GM19239 (cell line): ENCODE measurements at places on chromosomes 4 and X.

GRCh38 chrX:74922922-74923543, 2.2 kb downstream of the NEXMIF start:
- no peak for DNase-seq

- no peak for DNase-seq
These were observed 38.1 kb upstream of the TRPC5 start for GRCh38 chrX:112120721-112121120.

DNA sequence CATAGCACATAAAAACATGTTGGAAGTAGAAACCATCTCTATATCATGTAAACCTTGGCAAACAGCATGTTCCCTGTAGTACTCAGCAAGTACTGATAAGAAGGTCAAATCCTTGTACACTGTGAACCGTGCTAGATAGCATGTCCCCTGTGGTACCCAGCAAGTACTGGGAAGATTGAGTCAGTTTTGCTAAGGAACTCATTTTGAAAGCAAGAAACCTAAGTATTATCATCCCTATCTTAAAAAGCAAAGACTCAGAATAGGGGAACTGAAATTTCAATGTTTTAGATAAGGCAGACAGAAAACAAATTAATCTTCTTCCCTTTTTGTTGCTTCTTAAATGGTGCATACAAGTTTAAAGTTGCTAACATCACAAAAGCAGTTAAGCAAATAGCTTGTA, 180.2 kb downstream of the RBM46 start:
- no peak for DNase-seq

GRCh38 chrX:72080150-72080549, 51.6 kb downstream of the RTL5 start:
- DNase-seq = no peak

- no peak for DNase-seq
These were observed 1537.0 kb downstream of the C4orf33 start for GRCh38 chr4:130632731-130633604.

GRCh38 chr4:114302472-114302871, 296.1 kb upstream of the UGT8 start:
- no peak for DNase-seq

- no peak for DNase-seq
These were observed 11.2 kb upstream of the TFDP3 start for GRCh38 chrX:133229361-133229760.

DNA sequence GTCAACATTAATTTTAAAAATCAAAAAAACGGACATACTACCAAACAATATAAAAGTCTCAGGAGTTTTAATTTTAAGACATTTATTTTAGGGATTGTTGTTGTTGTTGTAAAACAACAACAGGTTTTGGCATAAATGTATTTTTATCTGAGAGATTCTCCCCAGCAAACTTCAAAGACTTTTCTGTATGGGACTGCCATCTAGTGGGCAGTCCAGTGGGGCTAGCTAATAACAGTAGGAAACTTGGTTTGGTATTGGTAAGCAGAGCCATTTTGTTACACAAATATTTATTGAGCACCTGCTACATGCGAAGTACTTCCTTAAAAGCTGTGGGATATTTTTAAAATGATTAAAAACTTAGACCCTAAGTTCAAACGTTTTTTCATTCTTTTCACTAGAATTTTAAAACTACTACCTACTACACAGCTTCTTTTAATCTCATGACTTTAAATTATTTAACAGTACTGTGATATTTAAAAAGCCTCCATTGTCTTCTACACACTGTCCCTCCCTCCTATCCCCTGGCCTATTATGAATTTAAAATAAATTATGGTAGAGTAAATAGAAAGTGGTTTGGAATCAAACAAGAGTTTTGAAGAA, 1028.4 kb upstream of the INTU start:
- DNase-seq = no peak

DNA sequence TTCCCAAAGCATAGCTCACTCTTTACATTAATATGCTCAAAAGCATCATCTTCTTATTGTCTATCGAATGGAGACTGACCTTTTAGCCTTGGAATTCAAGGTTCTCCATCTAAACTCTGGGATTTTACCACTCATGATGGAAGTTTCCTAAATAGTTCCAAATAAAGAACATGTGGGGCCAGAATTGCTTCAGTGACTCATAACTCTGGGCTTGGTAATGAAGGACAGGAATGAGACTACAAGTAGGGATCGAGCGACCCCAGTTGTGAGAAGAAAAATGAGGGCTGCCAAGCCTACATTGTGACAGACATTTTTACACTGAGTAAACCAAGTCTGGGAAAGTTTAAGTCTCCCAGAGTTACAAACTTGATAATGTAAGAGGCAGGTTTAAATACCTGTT, 269.9 kb downstream of the CBLL2 start:
- DNase-seq = no peak

GRCh38 chr4:14650127-14650526, 352.2 kb upstream of the CPEB2 start:
- no peak for DNase-seq

DNA sequence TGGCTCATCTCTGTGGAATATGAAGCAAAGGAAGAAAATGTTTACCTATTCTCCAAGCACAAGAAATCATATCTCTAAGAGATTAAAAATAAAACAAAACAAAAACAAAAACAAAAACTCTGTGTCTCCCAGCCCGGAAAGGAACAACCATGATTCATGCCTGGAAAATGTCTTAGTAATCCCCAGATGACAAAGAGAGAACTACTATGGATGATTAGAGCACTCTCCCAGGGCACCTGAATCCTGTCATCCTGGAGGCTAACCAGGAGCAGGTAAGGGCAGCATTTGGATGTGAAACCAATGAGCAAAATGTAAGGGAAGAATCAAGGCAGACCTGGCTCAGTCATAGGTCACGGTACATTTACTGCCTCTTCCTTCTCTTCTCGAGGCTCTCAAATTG, 1.7 kb upstream of the AKAP4 start:
- DNase-seq = no peak

DNA sequence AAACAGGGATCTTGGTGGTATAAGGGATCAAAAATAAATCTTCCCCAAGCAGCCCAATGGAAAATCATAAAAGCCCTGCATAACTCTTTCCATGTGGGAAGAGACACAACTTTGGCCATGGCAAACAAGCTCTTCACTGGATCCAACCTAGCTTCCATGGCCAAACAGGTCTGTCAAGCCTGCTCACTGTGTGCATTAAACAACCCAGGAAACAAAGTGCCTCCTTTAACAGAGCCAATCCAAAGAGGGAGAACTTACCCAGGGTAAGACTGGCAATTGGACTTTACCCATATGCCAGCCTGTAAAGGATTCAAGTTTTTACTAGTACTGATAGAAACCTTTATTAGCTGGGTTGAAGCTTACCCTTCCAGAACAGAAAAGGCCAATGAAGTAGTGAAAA, 7.6 kb upstream of the HERC5 start:
- no peak for DNase-seq

DNA sequence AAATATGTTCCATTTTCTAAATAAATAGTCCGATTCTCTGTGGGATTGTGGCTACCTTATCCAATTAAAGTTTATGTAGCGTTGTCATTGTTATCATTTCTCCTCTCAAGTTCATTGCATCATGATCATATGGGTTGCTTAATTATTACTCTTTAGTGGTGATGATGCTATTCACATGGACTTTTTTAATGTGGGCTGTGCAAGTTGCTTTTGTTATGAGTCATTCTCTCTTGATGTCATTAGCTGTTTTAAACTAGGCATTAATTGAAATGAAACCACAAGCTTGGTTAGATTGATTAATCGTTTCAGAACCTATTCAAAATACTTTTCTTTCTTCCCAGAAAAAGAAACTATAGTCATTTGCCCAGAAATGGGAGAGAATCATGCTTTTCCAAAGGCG, 38.2 kb downstream of the NHS start:
- DNase-seq = no peak

DNA sequence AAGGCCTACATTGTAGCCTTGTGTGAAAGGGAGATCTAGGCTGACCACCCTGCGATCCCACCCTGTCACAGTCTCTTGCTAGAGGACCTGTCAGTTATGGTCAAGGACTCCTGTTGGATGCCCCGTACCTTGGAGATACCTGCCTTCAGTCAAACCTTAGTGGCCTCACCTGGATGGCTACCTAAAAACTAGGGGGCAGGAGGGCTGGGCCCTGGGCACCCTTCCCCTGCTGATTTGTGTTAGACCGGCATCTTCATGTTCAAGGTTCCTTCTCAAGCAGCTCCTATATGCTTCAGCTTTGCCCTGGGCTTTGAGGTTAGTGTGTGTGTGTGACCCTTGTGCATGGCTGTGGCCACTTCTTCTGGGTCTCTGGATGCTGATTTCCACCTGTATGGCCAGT, 35.3 kb downstream of the CCKAR start:
- DNase-seq = no peak

DNA sequence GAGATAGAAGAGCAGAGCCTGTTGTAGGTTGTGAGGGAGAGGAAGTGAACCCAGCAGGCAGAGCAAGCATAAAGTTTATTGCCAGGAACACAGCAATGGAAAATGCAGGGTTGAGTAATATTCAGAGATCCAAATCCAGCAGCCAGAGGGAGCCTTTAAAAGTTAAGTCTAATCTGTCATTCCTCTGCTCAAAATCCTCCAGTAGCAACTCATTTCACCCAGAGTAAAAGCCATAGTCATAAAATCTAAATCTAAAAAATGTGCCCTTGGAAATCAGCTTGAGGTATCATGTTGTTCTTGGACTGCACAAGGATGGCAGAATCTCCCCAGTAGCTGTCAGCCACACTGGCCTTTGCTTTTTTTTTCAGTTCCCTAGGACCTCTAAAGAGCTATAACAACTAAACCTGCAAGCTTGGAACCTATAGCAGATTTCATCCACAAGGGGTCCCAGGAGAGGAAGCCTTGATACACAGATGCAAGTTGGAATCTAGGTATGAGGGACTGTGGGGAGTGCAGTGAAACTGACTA, 62.9 kb upstream of the FRAS1 start:
- DNase-seq = peak; percentile 1

GRCh38 chr4:5734853-5735252, 23.9 kb downstream of the EVC start:
- no peak for DNase-seq

DNA sequence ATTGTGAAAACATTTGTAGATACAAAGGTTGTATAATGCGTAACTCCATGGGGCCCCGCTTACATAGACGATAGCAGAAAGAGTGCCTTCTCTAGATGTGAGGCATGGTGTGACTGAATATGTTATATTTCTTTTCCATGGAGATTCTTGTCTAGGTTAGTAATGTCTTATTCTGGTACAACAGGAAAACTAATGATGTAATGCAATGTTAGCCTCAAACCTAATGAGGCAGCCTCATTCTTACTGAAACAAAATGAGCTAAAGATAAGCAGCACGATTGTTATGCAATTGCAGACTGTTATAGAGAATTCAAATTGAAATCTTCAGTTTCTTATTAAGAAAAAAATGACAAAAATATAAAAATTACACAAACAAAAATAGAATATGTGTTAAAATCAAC, 171.1 kb upstream of the ANKRD50 start:
- no peak for DNase-seq

GRCh38 chrX:106972896-106973295, 27.1 kb downstream of the MORC4 start:
- no peak for DNase-seq

GRCh38 chr4:58188316-58188715, 1078.1 kb upstream of the IGFBP7 start:
- DNase-seq = no peak

- no peak for DNase-seq
These were observed 58.0 kb downstream of the FGF16 start for GRCh38 chrX:77505227-77505626.

DNA sequence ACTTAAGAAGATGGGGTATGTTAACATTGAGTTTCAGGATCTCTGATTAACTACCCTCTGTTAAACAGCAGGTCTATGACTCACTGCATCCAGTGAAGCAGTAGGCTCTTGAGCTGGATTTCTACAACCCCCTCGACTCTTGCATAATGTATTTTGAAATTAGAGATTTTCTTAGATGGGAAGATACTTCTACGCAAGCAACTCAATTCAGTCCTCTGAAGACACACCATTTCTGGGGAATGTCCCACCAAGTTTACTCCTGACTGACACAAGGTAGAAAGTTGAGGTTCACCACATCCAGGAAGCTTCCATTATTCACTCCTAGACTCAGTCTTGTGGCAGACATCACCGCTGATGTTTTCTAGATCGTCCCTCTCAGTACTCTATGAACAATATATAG, 12.9 kb downstream of the PALLD start:
- no peak for DNase-seq

DNA sequence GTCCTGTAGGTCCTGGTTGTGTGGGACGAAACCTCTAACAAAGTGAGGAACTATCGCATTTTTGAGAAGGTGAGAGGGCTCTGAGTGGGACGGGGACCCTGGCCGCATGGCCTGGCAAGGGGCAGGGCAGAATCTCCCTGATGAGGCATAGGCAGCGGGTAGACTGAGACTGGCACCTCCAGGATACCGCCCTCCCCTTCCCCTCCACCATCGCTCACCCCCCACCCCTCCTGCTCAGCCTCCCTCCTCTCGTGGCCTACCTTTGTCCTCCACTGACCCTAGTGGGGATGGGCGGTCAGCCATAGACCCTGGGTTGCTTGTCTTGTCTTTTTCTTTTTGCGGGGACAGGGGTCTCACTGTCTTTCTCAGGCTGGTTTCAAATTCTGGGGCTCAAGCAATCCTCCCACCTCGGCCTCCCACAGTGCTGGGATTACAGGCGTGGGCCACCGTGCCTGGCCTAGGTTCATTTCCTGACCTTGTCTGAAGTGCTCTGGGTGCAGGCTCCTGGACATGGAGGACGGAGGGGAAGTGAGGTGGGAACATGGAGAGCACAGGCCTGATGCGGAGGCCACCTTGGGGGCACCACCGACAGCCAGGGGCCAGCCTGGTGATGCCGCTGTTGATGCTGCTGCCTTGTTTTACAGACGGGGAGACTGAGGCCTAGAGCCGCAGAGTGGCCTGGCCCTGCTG, 10.5 kb upstream of the ADD1 start:
- DNase-seq = no peak

GRCh38 chr4:68765876-68766275, 49.9 kb upstream of the UGT2B10 start:
- no peak for DNase-seq

- DNase-seq = peak; percentile 1
These were observed 195.6 kb upstream of the TACR3 start for GRCh38 chr4:103915224-103915869.

GRCh38 chr4:2386717-2387116, 31.7 kb downstream of the ZFYVE28 start:
- no peak for DNase-seq

GRCh38 chrX:132467026-132467425, 21.8 kb downstream of the MBNL3 start:
- DNase-seq = no peak

DNA sequence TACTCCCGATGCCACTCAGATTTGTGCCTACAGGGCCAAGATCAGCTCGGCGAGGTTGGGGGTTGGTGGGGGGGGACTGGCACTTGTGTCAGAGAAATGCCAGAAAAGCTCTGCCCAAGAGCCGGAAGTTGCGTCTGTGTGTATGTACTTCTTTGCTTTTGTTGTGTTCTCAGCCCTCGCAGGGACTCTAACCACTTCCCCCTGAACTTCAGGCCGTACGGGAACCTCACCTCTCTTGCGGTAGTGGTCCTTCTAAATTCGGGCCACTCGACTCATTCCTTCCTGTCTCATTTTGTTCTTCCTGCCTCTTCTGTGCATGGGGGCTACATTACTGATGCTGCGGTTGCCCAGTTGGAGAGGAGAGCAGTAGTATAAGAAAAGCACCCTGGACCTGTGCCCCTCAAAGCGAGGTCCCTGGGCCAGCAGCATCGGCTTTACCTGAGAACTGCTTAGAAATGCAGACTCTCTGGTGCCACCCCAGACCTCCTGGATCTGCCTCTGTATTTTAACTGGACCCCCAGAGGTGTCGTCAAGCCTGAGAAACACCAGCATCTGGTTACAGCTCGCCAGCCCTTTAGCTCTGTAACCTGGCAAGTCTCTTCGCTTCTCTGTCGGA, 146.3 kb upstream of the RPS6KA3 start:
- peak; percentile 9 for DNase-seq

- DNase-seq = no peak
These were observed 60.4 kb downstream of the CAMK2D start for GRCh38 chr4:113701169-113701568.
